Type B pancreatic cell (in vitro differentiated cells): ENCODE measurements at places on chromosomes 3 and 15. TPM values are rescaled to one million over a fixed set of nuclear protein-coding genes. Genes with fewer than 3 reads are reported as not detected.

Gene THPO
- total RNA-seq, result 0.41 and 0.52 TPM in 2 replicates

DNA sequence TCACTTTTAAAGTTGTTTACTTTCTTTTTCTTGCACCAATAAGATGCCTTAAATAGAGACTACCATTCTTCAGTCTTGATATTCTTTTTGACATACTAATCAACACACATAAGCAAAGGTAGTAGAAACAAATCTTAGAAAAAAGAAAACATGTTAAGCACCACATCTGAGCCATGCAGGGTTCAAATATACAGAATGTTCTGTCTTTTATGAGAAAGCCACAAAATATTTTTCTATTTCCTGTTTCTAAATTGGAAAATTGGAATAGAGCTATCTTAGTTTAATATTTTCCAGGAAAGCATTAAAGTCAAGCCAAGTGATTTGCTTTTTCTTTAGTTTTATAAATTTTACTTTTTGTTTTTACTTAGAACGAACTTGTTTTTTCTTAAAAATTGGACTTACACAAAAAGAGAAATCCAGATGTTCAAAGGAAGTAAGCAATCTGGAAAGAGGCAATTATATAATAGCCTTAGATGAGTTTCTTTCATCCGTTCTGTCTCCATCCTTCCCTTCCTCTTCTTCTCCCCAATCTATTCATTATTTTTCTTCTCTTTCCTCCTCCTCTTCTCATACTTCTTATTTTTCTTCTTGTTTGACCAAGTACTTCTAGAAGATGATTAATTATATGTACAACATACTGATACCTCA is 731.7 kb downstream of the SQOR start:
- no peak overlapping the region for H3K27ac ChIP-seq
- no peak overlapping the region for H3K4me3 ChIP-seq
- no peaks in the 10 kb centered on the region for H3K36me3 ChIP-seq
- H3K27me3 ChIP-seq, result no peaks in the 10 kb centered on the region
- no peak for DNase-seq

DNA sequence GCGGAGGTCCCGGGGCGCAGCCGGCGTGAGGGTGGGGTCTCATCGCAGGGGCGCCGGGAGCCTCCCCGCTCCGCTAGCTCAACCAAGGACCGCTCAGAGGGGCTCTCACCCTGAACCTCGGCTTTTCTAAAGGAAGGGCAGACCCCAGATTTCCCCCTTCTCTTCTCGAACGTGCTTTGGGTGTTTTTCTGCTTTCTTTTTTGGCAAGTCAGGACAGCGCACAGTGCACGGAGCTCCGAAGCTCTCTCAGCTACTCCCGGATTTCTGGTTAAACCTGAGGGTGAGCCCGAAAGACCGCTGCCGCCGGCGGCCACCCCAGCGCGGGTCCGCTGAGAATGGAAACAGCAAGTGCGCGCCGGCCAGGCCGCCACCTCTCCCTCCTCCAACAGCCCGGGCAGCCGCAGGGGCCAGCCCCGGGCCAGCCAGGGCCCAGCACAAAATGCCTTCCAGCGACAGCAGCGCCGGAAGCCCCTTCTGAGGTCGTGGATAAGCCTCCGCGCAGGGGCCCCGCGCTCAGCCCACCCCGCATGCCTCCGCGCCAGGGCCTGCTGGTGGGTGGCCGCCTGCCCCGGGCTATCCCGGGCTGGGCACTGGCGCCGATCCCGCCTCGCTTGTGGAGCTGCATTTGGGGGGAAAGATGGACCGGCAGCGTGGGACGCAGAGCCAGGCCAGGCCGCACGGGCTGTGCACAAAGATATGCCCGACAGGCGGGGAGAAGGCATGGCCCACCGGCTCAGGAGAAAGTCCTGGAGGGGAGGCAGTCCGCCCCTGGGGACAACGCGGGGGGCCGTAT is 8.2 kb upstream of the OCA2 start:
- H3K27ac ChIP-seq, result no peak overlapping the region
- peaks cover 3% of the 10 kb centered on the region for H3K4me1 ChIP-seq
- peaks cover 19% of the 10 kb centered on the region for H3K36me3 ChIP-seq
- peak overlapping the region; percentile 88 for H3K4me3 ChIP-seq
- DNase-seq, result peak; percentile 69
- H3K27me3 ChIP-seq, result peaks cover 38% of the 10 kb centered on the region

DNA sequence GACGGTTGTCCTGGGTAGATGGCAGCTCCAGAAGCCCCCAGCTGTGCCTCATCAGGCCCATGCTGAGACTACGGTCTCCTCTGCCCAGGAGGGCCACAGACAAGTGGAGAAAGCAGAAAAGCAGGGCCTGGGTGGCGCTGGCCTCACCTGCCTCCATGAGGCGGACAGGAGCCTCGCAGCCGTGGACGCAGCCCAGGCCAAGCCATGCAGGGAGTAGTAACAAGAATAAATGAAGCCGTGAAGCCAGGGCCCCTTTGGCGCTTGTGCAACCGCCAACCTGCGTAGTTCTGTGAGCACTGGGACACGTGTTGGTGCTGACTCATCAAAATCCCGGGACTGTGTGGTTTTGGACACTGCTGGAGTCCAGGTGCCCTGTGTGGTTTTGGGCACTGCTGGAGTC is 12.3 kb upstream of the MUC4 start:
- H3K36me3 ChIP-seq, result no peaks in the 10 kb centered on the region
- H3K4me3 ChIP-seq, result no peak overlapping the region
- H3K27ac ChIP-seq, result no peak overlapping the region
- DNase-seq, result no peak
- peaks cover 10% of the 10 kb centered on the region for H3K27me3 ChIP-seq
- H3K4me1 ChIP-seq, result peaks cover 6% of the 10 kb centered on the region

Gene SLC24A5
- total RNA-seq, result 1.3 TPM in 1 of 2 replicates, not detected in the other
